ENCODE measurements at places on chromosomes 7 and 10.

- no peak for DNase-seq
These were observed 108.2 kb upstream of the PCBD1 start for GRCh38 chr10:70996549-70996948.

DNA sequence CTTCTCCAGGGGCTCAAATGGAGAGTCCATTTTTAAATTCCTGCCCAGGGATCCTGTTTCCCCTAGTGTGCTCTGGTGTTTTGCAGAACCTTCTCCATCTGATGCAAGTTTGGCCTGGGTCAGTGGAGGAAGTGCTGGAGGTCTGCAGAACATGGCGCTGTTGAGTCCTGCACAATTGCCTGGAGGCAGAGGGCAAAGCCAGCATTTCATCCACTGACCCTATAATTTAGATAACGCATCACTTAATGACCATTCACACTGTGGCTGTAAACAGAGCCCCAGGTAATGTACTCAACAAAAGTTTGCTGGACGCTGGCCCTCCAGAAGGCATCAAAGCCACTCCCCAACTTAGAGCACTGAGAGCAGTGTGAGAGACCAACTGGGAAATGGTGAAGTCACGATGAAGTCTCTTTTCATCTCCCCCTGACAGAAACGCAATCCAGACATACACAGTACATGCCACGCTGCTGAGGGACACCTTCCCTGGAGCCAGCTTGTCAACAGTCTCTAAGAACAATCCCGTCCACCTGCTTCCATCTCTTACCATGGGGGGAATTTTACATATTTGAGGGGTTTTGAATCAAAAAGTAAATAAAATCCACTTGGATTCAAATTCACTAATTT, 13.4 kb downstream of the C10orf71 start:
- DNase-seq: no peak

- DNase-seq: no peak
These were observed 17.8 kb downstream of the CAV1 start for GRCh38 chr7:116542618-116543017.

DNA sequence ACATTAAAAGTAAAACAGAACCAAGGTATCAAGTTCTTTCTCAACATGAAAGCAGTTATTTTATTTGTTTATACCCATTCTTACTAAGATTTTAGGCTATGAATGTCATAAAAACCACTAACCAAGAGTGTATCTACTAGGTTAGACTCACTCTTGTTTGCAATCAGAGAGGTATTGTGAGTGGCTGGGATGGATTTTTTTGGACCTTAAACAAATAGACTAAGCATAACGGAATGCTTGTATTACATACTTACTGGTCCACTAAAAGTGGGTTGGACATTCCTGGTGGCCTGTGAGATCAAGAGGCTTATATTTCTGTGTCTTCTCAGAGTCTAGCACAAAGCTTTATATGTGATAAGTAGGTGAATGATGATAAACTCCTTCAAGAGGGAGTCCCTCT, 32.6 kb upstream of the CBLL1 start:
- DNase-seq: no peak

GRCh38 chr7:64099656-64100531, 54.7 kb downstream of the ZNF727 start:
- no peak for DNase-seq

GRCh38 chr10:69976795-69977546, 75.7 kb upstream of the MACROH2A2 start:
- DNase-seq: no peak
